Posterior vena cava (tissue), 2 donors: ENCODE measurements at places on chromosomes 1 and 21.

GRCh38 chr1:33420870-33421775, 9.8 kb downstream of the PHC2 start:
- no peak for DNase-seq

GRCh38 chr1:157142201-157142600, 4.0 kb upstream of the ETV3 start:
- no peak for DNase-seq

- DNase-seq, result no peak
Observed at GRCh38 chr1:28280977-28281381, 21.7 kb downstream of the SESN2 start.

DNA sequence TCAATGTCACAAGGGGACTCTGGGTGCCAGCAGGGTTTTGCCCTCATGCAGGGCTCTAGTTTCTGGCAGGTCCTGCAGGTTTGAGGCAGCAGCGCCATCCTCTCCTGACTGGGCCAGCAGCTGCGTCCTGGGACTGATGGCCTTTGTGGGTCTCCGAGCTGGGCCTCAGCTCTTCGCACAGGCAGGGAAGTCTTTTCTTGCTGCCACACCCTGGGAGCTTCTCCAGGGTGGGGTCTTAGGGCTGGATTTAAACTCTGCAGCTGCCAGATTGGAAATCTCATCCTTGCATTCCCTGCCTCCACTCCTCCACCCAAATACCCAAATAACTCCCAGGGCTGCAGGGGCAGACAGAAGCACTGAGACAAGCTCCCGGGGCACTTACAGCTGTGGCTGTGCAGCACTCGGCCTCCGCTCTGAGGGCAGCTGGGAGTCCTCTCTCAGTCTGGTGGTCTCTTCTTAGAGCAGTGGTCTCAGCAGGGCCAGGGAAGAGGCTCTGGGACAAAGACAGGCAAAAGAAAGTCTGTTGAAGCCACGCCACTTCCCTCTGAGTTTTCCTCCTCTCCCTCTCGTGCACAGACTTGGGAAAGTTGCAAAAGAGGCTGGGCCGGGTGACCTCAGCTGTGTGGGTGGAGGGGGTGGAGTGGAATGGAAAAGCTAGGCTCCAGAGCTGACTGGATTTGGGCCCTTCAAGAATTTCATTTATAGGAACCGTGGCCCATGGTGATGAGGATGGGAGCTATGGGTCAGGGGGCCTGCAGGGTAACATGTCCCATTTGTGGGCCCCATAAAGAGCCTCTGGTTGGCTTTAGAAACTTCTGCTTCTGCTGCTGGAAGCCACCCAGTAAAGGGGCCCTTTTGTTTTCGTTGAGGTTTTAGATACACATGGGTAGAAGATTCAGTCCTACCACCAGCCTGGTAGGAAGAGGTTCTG, at the start of gene RAB7B:
Gene RAB7B (minus strand): TSS at position 525 of the 931 bp plus-strand sequence. CDS start 9,260 bp downstream, outside the sequence.
- DNase-seq, result peak; percentile 89

- no peak for DNase-seq
Observed at GRCh38 chr1:240338837-240339236, 247.2 kb downstream of the FMN2 start.

- DNase-seq, result no peak
Observed at GRCh38 chr1:107276247-107276646, 135.4 kb downstream of the NTNG1 start.

GRCh38 chr1:62196086-62196690, 1.5 kb downstream of the L1TD1 start:
- DNase-seq, result no peak

DNA sequence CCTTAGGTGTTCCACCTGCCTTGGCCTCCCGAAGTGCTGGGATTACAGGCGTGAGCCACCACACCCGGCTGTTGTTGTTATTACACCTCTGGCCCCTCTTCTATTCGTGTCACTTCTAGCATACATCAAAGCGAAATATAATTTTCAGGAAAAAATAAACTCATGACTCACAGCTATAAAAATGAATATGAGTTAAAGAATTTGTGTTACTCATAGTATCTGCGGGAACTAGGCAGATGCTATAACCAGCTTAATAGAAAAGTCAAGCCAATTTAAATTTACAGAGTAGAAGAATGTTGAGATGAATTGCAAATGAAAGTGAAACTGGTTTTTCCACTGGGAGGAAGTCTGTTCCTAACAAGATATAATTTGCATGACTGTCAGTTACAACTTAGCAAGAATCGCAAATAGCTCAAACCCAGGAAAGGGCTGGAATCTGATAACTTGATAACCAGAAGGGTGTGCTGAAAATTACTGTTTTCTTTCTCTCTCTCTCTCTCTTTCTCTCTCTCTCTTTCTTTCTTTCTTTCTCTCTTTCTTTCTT, 11.2 kb downstream of the OR2W3 start:
- DNase-seq, result no peak

GRCh38 chr1:53589043-53589887, 130.1 kb downstream of the DMRTB1 start:
- peak; percentile 70 for DNase-seq

DNA sequence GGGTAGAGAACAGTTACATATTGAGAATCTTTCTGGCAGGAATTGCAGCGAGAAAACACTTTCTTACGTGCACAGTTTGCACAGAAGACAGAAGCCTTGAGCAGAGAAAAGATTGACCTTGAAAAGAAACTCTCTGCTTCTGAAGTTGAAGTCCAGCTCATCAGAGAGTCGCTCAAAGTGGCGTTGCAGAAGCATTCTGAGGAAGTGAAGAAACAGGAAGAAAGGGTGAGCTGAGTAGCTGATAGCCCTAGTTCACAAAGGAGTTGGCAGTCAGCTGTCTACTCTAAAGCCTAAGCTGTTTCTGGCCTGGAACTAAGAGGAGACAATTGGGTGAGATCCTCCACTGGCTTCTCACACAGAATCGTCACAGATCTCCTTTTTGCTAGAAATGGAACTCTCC, 20.3 kb upstream of the SH3BGRL3 start:
- DNase-seq, result no peak

DNA sequence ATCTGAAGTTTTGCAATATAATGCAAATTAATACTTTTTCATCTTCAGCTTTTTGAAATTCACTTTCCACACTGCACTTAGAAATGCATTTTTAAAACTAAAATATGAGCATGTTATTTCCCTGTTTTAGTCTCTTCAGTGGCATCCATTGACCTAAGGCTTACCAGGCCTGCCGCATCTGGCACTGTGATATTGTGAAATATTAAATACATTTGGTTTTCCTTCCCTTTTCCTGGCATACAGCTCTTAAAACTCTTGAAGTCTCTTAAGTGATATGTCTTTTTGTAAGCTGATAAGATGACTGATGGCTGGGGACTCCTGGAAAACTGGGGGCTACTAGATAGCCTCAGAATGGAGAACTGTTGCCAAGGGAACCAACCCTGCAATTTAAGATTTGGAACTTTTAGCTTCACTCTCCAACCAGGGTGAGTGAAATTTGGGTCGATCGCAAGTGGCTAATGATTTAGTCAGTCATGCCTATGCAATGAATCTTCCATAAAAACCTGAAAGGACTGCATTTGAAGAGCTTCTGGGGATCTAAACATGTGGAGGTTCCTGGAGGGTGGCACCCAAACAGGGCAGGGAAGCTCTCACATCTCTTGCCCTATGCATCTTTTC, 75.5 kb upstream of the PDC start:
- no peak for DNase-seq

DNA sequence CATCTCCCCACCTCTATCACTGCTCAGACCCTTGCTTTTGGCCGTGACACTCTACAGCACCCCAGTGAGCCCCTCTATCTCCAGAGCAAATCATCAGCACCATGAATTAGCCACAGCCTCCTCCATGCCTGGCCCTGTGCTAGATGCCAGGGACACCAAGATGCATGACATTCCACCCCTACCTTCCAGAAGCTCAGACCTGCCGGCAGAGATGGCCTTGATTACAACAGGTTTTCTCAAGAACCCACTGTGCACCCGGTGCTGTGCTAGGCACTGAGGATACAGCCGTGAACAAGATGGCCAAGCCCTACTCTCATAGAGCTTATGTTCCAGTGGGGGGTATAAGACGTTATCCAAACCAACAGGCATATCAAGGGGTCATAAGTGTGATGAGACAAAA, 30.6 kb downstream of the CDK18 start:
- DNase-seq, result peak; percentile 18

- DNase-seq, result peak; percentile 74
Observed at GRCh38 chr1:100539836-100540536, 2.0 kb downstream of the GPR88 start.

DNA sequence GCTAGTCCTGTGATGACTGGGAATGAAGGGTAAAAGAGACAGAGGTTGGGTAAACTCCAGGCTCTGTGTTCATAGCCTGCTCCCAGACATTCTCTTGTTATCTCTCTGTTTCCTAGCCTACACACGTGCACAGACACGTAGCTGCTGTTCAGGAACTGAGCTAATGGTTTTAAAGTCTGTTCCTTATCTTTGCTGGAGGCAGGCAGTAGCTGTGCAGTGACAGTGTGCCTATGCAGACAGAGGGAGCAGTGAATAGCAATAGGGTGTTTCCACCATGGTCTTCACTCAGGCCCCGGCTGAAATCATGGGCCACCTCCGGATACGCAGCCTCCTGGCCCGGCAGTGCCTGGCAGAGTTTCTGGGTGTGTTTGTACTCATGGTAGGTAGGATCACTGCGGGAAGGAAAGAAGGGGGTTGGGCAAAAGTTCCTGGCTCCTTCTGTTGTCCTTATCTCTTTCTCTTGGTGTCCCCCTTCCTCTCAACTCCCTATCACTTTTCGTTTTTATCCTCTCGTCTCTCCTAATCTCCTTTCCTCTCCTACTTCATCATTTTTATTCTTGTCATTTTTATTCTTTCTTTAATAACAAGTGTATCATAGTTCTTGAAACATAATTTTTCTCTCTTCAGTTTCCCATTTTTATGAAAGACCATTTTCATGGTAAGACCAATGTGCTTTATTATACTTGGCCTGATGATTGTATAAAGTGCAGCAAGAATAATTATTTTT, at the start of gene AQP10:
Gene AQP10 (plus strand): TSS at position 212 of the 727 bp plus-strand sequence. CDS start 63 bp downstream, at position 275.
- DNase-seq, result no peak

DNA sequence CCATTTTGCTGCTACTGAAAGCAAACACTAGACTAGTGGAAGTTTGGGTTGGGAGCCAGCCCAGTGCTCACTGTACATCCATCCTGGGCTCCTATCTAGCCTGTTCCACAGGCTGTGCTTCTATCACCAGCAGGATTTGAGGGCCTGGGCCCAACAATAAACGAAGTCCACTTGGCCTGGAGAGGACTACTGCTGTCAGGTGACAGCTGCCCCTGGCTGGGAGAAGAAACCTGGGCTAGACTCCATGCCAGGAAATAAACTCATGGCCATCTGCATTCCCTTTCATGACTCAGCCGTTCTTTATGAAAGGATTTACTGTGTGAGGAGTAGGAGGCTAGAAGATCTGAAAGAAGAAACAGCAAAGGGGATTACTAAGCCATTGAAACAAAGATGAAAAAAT, 35.5 kb downstream of the COLGALT2 start:
- DNase-seq, result no peak

GRCh38 chr1:36847761-36848160, 186.6 kb downstream of the GRIK3 start:
- no peak for DNase-seq

DNA sequence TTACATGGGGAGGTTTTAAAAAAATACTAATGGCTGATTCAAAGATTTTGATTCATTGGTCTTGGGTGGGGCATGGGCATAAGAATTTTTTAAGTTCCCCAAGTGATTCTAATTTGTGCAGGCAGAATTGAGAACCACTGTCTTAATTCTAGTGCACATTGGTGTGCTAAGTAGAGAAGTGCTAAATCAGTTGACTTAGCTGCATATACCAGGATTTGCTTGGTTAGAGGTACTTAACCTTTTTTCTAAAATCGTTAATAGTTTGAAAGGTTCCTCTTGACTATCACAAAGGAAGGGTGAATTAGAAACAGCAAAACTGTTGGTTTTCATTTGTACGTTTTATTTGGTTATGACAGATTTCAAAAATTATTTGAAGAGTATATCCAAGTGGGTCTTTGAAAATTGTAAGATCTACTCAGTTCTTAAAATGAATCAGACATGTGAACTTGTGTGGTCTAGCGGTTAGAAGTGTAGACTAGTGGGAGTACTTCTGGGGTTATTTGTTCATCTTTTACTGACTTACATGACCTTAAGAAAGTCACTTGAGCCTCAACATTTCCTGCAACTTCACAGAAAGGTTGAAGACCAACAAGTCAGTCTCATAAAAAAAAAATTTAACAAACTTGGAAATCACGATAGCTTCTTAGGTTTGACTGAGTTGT, 66.7 kb downstream of the RPAP2 start:
- no peak for DNase-seq

GRCh38 chr1:154265586-154265985, 6.8 kb upstream of the HAX1 start:
- DNase-seq, result no peak

DNA sequence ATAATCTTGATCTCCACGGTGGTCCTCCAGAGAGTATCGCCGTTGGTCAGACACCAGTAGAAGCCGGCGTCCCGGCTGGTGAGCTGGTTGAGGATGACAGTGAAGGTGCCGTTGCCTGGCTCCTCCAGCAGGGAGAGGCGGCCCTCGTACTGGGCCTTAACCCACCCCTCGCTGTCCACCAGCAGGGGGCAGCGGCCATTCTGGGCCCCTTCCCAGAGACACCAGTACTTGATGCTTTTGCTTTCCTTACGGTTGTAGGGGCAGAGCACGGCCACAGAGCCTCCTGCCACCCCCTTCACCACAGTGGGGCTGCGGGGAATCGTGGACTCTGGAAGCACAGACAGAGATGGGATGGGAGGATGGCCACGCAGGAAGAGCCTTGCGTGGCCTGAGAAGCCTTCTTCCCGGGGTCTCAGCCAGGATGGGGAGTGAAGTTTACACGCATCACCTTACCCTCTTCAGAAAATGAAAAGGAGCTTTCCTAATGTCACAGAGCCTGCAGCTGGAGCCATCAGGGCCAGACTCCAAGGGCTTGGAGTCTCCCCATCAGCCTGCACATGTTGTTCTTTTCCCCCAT, 10.7 kb downstream of the PIGR start:
- DNase-seq, result peak; percentile 82

- DNase-seq, result no peak
Observed at GRCh38 chr1:227397354-227397978, 79.2 kb upstream of the CDC42BPA start.

DNA sequence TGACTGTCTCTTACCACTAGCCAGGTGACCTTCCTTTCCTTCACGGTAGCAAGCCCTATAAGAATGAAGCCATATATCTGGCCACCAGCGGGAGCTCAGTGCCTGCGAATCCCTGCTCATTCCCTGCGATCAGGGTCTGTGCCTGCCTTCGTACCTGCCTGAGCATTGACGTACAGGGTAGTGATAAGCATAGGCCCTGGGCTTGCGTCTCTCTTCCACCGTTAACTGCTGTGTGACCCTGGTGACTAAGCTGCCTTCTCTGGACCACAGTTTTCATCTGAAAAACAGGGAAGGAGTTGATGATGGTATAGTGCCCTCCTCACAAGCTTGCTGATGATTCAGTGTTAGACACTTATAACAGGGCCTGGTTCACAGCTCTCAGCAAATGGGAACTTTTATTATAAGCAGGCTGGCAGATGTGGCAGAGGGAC, 4.1 kb downstream of the ZC3H12A start:
- peak; percentile 45 for DNase-seq

DNA sequence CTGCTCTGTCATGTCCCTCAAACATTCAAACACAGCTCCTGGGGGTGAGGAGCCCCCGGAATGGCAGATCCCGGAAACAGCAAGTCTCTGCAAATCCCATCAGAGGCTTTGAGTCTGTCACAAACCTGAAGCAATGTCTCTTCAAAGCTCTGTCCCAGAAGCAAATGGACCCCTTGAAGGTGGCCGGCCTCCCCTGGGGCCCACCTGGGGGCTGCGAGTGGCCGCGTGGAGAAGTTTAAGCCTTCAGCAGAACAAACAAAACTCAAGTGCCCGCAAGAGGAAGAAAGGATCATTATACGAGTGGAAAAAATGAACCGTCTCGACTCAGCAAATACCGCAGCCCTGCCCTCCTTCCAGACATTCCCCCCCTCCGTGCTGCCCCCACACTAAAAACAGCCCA, 53.3 kb downstream of the PRDM16 start:
- no peak for DNase-seq

- peak; percentile 89 for DNase-seq
Observed at GRCh38 chr1:99662539-99663080, 16.7 kb downstream of the PALMD start.
